Islet precursor cell (in vitro differentiated cells): ENCODE measurements at places on chromosomes 16 and 17.

GRCh38 chr16:24991349-24991748, 23.8 kb downstream of the ARHGAP17 start:
- no peak for DNase-seq

- no peak for DNase-seq
These were observed 148.5 kb upstream of the GSE1 start for GRCh38 chr16:85464383-85465305.

DNA sequence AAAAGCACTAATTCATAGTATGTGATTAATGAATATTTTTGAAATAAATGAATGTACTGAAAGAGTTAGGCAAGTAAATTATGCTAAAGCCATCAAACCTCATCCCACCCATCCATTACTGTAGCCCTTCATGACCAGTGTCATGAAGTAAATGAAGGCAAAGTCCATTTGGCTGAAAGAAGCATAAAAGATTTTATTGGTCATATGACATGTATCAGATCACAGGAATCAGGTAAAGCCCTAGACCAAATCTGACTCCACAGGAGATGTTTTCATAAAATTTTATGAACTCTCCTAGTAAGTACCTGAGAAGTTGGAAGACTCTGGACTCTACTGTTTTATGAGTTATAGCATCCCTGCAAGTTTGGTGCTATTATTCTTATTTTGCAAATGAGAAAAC, 213.5 kb downstream of the TMEM114 start:
- no peak for DNase-seq

- DNase-seq = no peak
These were observed 52.4 kb downstream of the DUSP14 start for GRCh38 chr17:37541880-37542660.

GRCh38 chr16:50999181-50999580, 151.9 kb downstream of the SALL1 start:
- no peak for DNase-seq

DNA sequence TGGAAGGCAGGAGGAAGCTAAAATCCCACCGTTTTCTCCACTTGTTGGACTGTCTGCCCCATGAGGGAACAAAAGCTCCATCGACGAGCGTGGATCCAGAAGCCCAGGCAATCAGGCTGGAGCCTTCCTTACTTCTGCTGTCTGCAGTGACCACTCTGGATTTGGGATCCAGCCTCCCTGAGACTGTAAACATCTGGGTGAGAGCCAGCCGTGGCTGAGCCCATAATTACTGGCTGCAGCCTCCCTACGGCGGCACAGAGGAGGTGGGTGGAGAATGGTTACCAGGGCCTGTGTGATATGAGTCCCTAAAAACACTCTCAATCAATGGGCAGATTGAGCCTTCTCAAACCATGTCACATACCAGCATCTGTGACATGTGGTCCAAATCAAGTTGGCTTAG, 158.2 kb downstream of the FOXL1 start:
- DNase-seq = no peak

GRCh38 chr16:67807148-67807682, 526 bp downstream of the TSNAXIP1 start:
- no peak for DNase-seq

DNA sequence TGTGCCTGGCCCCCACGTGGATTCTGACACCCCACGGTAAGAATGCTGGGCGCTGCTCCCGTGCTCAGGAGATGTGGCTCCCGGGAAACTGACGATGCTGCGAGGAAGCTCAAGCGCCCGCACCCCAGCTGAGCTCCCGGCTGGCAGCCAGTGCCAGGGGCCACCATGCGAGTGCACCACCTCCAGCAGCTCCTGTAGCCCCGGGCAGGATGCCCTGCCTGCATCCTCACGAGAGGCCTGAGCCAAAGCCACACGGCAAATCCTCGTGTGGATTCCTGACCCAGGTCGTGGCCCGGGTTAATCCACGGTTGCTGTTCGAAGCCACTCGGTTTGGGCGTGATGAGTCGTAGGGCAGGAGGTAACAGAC, 11.6 kb upstream of the DPEP1 start:
- DNase-seq = no peak

GRCh38 chr17:68198931-68199836, 48.7 kb upstream of the AMZ2 start:
- DNase-seq = peak; percentile 83

DNA sequence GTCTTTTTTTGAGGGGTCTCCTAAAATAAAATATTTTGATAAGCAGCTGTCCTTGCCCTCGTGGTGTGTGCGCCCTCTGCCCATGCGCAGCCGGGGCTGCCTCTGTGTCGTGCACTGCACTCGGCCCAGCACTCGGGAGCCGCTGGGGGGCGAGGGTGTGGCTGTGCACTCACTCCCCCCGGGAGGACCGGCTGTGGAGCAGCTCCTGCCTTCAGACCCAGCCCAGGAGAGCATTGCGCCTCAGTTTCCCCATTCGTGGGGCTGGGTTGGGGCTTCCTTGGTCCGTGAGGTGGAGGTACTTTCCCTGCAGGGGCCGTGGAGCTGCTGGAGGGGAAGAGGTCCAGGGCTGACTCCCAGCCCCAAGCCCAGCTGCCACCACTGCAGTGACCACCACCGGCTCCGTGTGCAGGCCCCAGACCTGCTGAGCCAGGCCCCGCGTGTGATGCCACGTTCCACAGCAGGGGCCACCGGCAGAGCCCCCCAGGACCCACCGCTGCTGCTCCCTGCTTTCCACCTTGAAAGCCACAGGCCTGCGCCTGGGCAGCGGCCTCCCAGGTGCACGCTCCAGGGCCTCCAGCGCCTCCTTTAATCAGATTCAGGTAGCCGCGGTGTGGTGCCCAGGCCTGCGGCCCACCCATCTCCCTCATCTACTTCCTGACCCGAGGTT, 6.3 kb upstream of the IL17C start:
- no peak for DNase-seq

- DNase-seq = no peak
These were observed 385.2 kb downstream of the CDH13 start for GRCh38 chr16:83011939-83012338.

DNA sequence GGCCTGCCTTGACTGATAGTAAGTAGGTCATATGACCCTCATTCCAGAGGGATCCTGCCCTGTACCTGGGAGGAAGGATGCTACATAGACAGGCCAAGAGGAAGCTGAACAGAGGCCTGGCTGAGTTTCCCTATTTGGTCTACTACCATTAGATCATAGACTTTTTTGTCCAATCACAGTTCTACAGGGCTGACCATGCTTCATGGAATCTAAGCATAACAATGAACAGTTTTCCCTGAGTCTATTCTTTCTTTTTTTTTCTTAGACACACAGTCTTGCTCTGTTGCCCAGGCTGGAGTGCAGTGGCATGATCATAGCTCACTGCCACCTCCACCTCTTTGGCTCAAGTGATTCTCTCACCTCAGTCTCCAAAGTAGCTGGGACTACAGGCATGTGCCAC, 3.9 kb downstream of the GPR179 start:
- DNase-seq = no peak

DNA sequence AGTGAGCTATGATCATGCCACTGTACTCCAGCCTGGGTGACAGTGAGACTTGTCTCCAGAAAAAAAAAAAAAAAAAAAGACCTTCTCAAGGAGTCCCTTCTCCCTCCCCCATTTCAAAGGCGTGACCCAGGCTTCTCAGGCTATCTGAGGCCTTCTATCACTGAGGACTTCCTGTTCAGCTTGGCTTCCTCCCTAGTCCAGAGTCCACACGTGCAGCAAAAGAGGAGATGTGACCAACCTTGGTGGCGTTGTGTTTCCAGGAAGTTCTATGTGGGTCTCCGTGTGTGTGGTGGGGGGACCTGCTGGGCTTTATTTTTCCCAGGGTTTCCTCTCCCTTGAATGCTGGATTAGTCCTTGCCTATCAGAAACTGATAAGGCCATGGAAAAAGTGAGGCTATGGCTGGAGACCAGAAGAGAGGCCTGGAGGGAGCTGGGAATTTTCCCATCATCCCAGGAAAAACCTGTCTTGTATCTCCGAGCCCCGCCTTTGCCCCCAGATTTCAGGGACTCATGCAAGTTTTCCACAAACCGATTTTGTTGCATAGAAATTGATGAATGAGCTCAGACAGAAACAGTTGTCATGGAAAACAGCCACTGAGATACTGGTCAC, 148.1 kb downstream of the SALL1 start:
- no peak for DNase-seq

DNA sequence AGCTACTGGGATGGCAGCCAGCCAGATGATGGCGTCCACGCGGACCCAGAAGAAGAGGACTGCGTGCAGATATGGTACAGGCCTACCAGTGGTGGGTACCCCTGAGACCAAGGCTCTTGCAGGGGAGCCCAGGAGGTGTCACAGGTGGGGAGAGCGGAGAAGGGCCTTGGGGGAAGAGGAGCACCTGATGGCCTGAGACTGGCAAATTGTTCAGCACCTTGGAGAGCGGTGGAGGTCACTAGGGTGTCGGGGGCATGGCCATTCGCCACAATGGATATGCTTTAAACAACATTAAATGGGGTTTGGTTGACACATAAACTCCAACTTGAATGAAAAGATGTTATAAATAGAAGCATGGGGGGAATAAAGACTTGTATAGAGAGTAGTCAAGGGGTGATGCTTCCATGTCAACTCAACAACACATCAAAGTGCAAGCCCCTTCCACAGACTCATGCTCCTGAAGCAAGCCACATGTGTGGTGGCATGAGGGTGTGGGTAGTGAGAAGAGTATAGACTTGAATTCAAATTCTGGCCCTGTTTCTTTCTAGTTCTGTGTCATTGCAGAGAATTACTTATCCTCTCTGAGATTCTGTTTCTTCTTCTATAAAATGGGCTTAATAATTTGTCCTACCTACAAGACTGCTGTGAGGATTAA, 22.2 kb downstream of the CLEC19A start:
- DNase-seq = peak; percentile 66

- DNase-seq = no peak
These were observed 275.6 kb upstream of the C16orf82 start for GRCh38 chr16:26791169-26791568.

- no peak for DNase-seq
These were observed 744 bp downstream of the SALL1 start for GRCh38 chr16:51150165-51150887.

DNA sequence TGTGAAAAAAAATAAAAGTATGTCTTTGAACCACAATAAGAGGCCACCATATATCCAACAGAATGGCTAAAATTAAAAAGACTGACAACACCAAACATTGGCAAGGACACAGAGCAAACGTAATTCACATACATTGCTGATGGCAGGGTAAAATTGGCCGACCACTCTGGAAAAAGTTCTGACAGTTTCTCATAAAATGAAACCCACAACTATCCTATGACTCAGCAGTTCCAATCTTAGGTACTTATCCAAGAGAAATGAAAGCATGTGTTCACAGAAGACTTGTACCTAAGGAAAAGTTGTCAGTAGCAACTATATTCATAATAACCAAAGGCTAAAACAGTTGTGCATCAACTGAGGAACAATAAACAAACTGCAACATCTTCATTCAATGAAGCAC, 357.3 kb upstream of the XYLT1 start:
- no peak for DNase-seq
